Epithelial cell of esophagus (primary cell): ENCODE measurements at places on chromosomes 12 and 14.

DNA sequence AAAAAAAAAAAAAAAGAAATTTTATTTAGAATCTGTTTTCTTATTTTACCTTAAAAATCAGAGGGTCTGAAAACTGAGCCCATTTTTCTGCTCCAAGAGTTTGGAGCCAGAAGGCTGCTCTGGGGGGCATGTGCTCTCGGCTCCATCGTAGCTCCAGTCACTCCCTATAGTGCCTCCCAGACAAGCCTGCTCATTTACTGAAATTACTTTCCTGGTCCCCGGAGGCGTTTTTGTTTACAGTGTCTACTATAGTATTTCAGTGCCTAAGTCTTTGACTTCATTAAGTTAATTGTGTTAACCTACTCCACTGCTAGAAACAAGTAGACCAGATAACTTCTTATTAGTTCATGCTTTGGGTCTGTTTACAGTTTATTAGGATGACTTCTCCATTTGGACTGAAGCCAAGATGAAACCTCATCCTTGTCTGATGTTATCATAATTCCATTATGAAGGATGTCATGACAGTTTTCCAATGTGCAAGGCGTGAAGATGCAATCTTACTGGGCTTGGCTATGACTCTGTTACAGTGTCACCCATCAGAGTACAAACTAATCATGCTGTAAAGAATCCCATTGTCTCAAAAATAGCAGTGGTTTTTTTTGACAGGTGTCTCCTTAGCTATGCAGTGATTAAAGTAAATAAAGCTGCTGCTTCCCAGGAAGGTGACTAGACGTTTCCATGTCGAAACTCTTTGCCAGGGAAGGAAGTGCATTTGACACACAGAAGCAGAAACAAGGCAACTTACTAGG lies 182.3 kb downstream of the TMEM132C start:
- DNase-seq: peak; percentile 4

- DNase-seq: no peak
Observed at GRCh38 chr14:21449899-21450216, 6.1 kb downstream of the CHD8 start.

GRCh38 chr12:114623737-114624136 lies 60.2 kb downstream of the TBX3 start:
- DNase-seq: no peak

DNA sequence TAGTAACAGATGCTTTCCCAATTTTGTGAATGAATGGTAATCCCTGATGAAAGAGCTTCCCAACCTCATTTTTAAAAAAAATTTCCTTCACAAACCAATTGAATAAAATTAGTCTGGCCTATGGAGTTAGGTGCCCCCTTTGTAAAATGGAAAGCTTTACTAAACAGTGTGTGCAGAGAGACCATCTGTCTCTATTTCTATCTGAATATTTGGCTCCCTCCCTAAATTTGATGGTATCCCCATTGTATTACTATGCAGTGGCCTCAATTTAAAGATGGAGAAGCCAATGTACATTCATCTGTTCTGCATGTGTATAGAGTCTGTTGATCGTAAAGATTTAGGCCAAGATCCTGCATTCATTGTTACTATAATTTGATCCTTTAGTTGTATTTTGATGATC lies 397.7 kb upstream of the RGS6 start:
- DNase-seq: no peak

DNA sequence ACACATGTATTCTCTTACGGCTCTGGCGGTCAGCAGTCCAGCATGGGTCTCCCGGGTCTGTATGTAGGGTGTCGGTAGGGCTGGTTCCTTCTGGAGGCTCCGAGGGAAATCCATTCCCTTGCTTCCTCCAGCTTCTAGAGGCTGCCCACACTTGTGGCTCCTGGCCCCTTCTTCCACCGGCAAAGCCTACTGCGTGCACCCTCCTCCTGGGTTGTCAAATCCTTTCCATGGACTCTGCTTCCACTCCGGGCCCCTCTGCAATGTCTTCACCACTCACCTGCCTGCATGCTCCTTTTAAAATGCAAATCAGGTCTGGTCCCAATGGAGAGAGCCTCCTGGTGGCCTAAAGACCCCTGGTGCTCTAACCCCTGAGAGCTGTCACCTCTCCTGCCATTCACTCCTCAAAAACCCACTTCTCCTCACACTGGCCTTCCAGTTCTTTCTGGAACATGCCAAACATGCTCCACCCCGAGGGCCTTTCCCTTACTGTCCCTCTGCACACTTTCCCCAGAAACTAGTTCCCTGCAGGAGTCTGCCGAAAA lies 108.5 kb downstream of the DICER1 start:
- no peak for DNase-seq

GRCh38 chr12:70241845-70242244 lies 1.4 kb upstream of the CNOT2 start:
- no peak for DNase-seq

GRCh38 chr12:57005980-57006808 lies at the start of gene ZBTB39:
TSS of gene ZBTB39 (minus strand) at chr12:57006546. CDS start at chr12:57004917, 1,629 bp downstream.
- peak; percentile 62 for DNase-seq
